Upper lobe of left lung (tissue), 6 donors: ENCODE measurements at places on chromosomes 2 and 18. TPM values are rescaled to one million over a fixed set of nuclear protein-coding genes. Genes with fewer than 3 reads are reported as not detected.

KIF1A gene
- 0.15 TPM for total RNA-seq

DNA sequence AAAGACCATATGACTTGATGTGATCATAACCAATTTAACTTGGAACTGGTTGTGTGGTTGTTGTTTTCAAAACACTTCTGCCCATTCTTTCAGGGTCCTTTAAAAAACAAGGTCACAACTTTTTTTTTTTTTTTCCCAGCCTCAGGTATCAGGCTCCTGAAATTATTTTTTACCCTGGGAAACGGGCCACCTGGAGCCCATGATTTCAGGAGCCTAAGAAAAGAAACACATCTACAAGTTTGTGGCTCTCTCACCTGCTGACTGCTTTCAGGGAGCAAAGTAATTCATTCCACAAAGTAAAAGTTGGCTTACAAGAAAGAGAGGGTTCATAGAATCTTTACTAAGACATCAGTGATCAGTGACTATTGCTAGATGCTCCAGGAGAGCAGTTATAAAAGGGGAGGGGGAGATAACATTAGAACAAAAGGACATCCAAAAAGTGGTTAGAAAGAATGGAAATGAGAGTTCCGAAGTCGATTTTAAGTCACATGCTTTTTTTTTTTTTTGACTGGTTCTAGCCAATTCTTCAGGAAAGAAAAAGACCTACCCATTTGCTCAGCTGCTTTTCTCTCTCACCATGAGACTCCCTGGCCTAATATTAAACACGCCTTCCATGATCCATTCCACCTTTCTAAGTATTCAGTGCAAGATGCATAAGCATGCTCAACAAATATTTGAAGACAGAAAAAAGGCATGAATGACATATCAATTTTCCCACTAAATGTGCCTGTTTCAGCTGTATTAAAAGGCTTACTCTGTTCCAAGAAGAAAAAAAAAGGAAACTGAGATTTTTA, 267.3 kb downstream of the LRATD1 start:
- no peak for DNase-seq
- H3K4me1 ChIP-seq = no peaks in the 10 kb centered on the region
- no peaks in the 10 kb centered on the region for H3K36me3 ChIP-seq

HOXD10 gene
- total RNA-seq = not detected

DNA sequence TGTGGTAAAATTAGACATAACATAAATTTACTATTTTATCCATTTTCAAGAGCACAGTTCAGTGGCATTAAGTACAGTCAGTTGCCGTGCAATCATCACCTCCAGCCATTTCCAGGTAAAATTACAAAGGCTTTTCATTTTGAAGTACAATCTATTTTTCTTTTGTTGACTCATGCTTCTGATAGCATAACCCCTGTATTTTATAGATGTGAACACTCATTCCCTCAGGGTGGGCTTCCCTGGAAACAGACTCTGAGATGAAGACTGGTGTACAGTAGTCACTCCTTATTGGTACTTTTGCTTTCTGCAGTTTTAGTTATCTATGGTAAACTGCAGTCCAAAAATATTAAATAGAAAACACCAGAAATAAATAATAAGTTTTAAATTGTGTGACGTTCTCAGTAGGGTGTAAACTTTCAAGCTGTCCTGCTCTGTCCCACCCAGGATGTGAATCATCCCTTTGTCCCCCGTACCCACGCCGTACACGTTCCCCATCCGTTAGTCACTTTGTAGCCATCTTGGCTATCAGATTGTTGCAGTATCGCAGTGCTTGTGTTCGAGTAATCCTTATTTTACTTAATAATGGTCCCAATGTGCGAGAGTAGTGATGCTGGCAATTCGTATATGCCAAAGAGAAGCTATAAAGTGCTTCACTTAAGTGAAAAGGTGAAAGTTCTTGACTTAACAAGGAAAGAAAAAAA, 41.1 kb upstream of the NAB1 start:
- H3K27ac ChIP-seq = no peak overlapping the region
- H3K36me3 ChIP-seq = no peaks in the 10 kb centered on the region
- no peaks in the 10 kb centered on the region for H3K27me3 ChIP-seq
- H3K4me1 ChIP-seq = no peaks in the 10 kb centered on the region
- H3K4me3 ChIP-seq = no peak overlapping the region
- DNase-seq = no peak

ZC3H6 gene
- 14.0 TPM for total RNA-seq

DNA sequence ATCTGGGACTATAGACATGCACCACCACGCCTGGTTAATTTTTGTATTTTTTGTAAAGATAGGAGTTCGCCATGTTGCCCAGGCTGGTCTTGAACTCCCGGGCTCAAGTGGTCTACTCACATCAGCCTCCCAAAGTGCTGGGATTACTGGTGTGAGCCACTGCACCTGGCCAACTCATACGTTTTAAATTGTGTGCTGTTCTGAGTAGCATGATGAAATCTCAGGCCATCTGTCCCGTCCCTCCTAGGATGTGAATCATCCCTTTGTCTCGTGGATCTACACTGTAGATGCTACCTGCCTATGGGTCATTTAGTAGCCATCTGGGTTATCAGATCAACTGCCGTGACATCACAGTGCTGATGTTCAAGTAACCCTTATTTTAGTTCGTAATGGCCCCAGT, 38.5 kb upstream of the RMP24 start:
- no peak overlapping the region for H3K4me3 ChIP-seq
- peaks cover 1% of the 10 kb centered on the region for H3K4me1 ChIP-seq
- DNase-seq = no peak
- no peak overlapping the region for H3K27ac ChIP-seq
- H3K36me3 ChIP-seq = no peaks in the 10 kb centered on the region

ECEL1 gene
- total RNA-seq = not detected
